Progenitor cell of endocrine pancreas (in vitro differentiated cells): ENCODE measurements at places on chromosomes 7 and 10. TPM values are rescaled to one million over a fixed set of nuclear protein-coding genes. Genes with fewer than 3 reads are reported as not detected.

Gene CFAP46
- total RNA-seq: 12.5 and 15.4 TPM in 2 replicates

Gene OR2F1
- total RNA-seq: not detected in 2 replicates

- H3K36me3 ChIP-seq: no peaks in the 10 kb centered on the region
- no peaks in the 10 kb centered on the region for H3K27me3 ChIP-seq
Measured at GRCh38 chr7:112370436-112370835, 79.8 kb upstream of the IFRD1 start.

Gene MYOF
- 25.5 and 35.2 TPM in 2 replicates for total RNA-seq

Gene GOLGA7B
- 1.1 and 1.4 TPM in 2 replicates for total RNA-seq

- no peak overlapping the region for H3K4me3 ChIP-seq
- no peak for DNase-seq
- H3K36me3 ChIP-seq: peaks cover 24% of the 10 kb centered on the region
- no peaks in the 10 kb centered on the region for H3K27me3 ChIP-seq
Measured at GRCh38 chr7:2734084-2734686, 46.2 kb downstream of the AMZ1 start.

GRCh38 chr10:8138471-8138870 lies 84.0 kb downstream of the GATA3 start:
- no peaks in the 10 kb centered on the region for H3K4me1 ChIP-seq
- peaks cover 44% of the 10 kb centered on the region for H3K27me3 ChIP-seq
- no peaks in the 10 kb centered on the region for H3K36me3 ChIP-seq
- H3K27ac ChIP-seq: no peak overlapping the region
- no peak overlapping the region for H3K4me3 ChIP-seq

- peaks cover 48% of the 10 kb centered on the region for H3K27me3 ChIP-seq
- no peak for DNase-seq
- H3K4me1 ChIP-seq: no peaks in the 10 kb centered on the region
- no peak overlapping the region for H3K4me3 ChIP-seq
- H3K36me3 ChIP-seq: no peaks in the 10 kb centered on the region
Measured at GRCh38 chr7:45215601-45216062, 58.0 kb downstream of the RAMP3 start.

- H3K27ac ChIP-seq: peak overlapping the region; percentile 71
- peaks cover 3% of the 10 kb centered on the region for H3K27me3 ChIP-seq
- H3K36me3 ChIP-seq: peaks cover 6% of the 10 kb centered on the region
- H3K4me1 ChIP-seq: peaks cover 4% of the 10 kb centered on the region
- peak; percentile 63 for DNase-seq
- H3K4me3 ChIP-seq: peak overlapping the region; percentile 79
Measured at GRCh38 chr7:5284304-5285281, 1.9 kb downstream of the SLC29A4 start.
